ENCODE measurements at places on chromosomes 2 and 18.

GRCh38 chr2:96580771-96581170, 44.2 kb downstream of the ARID5A start:
- no peak for DNase-seq

GRCh38 chr2:33529771-33530481, 53.5 kb downstream of the RASGRP3 start:
- DNase-seq = no peak

- DNase-seq = no peak
Measured at GRCh38 chr2:46615986-46616485, 136.7 kb downstream of the TMEM247 start.

- DNase-seq = no peak
Measured at GRCh38 chr18:11096411-11096810, 53.0 kb downstream of the PIEZO2 start.

DNA sequence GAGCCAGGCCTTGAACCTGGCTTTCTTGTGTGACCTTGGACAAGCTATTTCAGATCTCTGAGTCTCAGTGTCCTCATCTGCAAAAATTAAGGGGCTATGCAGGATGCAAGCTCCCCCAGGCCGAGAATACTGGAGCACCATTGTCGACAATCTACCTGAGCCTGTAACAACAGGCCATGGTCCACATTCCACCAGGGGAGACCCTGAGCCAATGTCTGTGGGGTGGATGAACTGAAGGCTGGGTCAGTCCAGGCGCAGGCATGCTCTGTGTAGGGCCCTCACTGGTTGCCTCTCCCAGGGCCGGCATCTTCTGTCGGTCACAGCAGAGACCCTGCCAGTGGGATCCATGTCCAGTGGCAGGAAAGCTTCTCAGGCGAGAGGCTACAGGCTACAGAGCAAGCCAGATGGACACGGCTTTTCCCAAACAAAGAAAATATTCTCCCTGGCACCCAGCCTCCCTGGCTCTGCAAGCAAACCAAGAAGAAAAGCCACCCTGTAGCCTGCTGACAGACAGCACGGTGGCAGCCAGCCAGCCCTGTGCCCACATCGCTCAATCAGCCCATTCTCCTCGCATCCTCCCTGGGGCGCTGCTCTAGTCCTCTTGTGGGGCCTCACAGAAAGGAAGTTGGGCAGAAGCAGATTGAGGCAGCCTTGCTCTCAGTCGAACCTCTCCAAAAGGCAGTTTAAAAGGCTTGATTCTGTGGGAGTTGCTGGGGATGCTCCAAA, 48.7 kb upstream of the FZD7 start:
- no peak for DNase-seq

GRCh38 chr2:137056704-137057103, 291.4 kb downstream of the THSD7B start:
- DNase-seq = no peak

DNA sequence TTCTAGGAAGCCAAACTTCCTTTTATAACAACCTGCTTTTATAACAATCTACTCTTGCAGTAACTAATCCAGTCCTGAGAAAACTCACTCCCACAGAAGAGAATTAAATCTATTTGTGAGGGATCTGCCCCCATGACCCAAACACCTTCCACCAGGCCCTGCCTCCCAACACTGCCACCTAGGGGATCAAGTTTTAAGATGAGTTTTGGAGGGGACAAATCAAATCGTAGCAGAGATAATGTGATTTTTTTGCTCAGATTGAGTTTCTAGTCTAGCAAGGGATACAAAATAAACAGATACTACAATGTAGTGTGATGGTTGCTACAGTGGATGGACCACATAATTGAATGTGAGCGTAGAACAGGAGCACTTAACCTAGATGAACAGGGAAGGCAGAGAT, 52.2 kb downstream of the NCOA1 start:
- no peak for DNase-seq

GRCh38 chr2:191218292-191218898, 26.8 kb upstream of the MYO1B start:
- peak; percentile 88 for DNase-seq

DNA sequence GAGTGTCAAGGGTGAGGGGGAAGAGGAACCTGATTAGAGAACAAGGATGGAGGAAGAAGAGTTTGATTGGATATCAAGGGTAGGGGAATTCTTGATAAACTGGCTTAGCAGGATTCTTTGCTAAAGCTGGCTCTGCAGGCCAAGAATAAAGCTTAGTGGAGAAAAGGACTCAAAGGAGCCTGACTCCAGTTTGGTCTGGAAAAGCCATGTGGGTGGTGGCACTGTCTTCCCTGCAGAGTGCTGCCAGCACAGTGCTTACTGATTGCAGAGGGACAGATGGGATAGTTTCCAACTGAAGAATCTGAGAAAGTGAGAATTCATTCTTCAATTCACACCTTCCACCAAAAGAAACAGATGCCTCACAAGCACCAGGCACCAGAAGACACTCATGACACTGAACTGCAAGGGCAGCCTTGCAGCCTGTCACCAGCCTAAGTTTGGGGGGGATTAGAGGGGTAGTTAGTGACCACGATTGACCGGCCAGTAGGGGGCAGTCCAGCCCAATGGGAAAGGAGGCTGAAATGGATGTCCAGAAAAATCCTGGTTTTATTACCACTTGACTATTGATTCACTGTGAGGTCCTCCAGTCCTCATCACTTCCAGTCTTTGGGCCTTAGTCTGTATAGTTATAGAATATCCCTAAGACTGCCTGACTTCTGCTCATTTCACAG, 334.5 kb downstream of the SMAD2 start:
- peak; percentile 2 for DNase-seq

GRCh38 chr2:155518094-155518493, 814.4 kb downstream of the NR4A2 start:
- DNase-seq = no peak

- no peak for DNase-seq
Measured at GRCh38 chr2:135942936-135943688, 42.3 kb downstream of the DARS1 start.

DNA sequence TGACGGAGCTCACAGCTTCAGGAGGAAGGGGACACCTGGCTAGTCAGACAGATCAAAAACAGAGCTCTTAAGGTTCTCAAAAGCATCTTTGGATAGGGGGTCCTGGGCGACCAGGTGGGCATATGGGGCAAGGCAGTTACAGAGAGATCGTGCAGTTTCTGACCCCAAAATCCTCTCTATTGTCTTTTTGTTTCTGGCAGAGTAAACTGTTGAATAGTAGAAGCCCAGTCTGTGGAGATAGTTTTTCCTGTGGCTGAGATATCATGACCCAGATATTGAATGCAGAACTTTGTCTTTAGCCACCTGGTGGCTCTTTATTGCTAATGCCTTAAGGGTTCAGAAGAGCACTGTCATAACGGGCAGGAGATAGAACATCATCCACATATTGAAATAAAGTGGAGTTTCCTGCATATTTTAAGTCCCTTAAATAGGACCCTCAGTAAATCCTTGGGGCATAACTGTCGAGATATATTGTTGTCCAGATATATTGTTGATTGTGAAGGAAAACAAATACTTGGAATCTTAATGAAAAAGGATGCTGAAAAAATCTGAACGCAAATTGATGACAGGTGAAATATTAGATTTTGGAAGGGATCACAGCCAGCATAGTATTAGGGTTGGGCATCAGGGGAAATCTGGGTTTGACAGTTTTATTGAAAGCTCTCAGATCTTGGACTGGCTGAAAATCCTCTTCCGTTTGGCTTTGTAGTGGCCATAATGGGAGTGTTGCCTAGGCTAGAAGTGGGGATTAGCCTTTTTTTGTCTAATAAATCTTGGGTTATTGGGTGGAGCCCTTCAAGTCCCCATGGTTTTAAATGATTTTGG, 14.1 kb upstream of the ZDBF2 start:
- peak; percentile 7 for DNase-seq

GRCh38 chr2:207091176-207091575, 74.6 kb downstream of the KLF7 start:
- DNase-seq = no peak

DNA sequence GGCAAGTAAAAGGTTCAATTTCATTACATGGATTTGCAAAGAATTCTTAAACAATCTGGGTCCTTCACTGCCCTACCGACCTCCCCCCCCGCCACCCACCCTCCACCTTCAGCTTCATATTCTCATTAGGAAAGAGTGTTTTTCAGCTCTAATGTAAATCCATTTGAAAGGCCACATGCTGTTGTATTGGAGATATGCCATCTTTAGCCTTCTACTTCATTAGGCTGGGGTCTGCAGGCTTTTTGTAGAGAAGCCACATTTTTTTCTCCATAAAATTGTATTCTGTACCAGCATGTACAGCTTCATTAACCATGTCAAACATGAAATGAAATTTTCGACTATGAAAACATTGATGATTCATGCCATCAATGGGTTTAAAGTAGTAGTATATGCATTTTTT, 42.8 kb upstream of the THUMPD2 start:
- DNase-seq = no peak

- DNase-seq = no peak
Measured at GRCh38 chr2:28955467-28955866, 25.6 kb upstream of the TOGARAM2 start.

GRCh38 chr2:123015186-123015585, 1009.9 kb upstream of the CNTNAP5 start:
- no peak for DNase-seq

DNA sequence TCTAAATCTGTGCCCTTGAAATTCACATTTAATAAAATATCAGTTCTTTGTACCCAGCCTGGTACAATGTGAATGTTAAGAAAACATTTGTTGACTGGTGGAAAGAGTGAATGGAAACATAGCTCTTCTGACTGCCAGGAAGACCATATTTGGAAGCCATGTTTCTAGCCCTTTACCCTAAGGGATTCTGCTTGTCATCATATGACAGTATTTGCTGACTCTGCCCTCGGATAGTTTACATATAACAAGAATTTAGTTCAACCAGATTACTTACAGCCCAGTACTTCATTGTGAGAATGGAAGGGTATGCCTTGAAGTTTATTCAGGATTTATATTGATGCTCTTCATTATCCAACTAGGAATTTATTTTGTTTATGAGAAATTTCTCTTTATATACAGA, 13.8 kb upstream of the KCNS3 start:
- DNase-seq = no peak

DNA sequence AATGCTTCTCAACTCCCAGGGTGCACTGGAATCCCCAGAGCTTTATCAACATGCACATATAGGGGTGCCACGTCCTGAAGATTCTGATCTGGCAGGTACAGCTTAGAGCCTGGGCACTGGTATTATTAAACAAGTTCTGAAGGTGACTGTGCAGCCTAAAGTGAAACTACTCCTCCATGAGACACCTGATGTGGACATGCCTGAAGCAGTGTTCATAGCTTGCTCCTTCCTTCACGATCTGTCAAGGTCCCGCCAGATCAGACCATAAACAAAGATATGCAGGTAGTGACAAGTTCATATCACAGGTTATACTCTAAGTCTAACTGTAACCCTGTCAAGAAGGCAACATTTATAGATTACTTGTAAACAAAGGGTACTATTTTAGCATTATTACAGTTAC, 65.3 kb upstream of the DNER start:
- DNase-seq = no peak

GRCh38 chr2:239946562-239946863, 78.6 kb downstream of the NDUFA10 start:
- no peak for DNase-seq

GRCh38 chr2:119523383-119523951, 816 bp downstream of the SCTR start:
- no peak for DNase-seq

- DNase-seq = no peak
Measured at GRCh38 chr2:178271629-178272333, 77.5 kb downstream of the OSBPL6 start.

DNA sequence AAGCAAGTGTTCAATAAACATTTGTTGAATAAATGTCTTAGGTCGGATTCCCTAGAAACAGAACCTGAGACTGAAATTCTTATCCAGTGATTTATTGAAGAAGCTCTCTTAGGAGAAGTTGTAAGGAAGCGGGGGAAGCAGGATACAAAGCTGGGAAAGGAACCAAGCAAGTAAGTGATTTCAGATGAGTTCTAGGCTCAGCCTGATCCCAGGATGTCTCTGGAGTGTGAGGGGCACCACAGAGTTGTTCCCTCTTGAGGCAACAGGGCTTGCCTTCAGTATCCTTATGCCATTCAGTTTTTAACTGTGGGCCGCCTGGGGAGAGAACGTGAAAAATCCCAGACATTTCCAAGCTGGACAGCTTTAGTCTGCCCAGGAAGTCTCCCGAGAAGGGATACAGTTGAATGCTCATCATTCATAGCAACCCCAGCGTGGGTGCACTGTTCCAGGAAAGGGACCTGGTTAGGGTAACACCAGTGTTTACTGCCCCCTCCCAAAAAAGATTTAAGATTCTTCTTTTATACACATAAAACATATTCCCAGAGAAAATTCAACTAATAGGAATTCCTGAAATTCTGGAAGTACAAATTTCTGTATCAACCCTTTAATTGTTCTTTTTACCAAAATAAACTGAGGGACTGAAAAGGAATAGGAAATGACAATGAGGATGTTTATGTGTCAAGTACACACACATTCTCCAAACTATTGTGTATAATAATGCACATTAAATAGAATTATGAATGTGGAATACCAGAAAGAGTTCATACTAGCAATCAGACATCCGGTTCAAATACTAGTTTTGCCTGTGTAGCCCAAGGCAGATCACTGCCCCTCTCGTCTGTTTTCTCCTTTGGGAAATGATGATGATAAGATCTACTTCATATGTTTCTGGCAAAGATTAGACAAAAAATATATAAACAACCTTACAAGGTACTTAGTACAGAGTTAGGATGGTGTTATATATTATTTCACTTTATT, 592.1 kb upstream of the CDH2 start:
- DNase-seq = no peak

GRCh38 chr2:64745562-64745961, 91.8 kb upstream of the SERTAD2 start:
- no peak for DNase-seq

GRCh38 chr18:21664069-21664468, 40.5 kb downstream of the ABHD3 start:
- no peak for DNase-seq

GRCh38 chr2:26483957-26484565, 6.1 kb upstream of the OTOF start:
- DNase-seq = no peak

GRCh38 chr2:85327160-85327821, 498 bp downstream of the TGOLN2 start:
- no peak for DNase-seq

- DNase-seq = no peak
Measured at GRCh38 chr18:61616111-61616610, 276.6 kb downstream of the RNF152 start.

DNA sequence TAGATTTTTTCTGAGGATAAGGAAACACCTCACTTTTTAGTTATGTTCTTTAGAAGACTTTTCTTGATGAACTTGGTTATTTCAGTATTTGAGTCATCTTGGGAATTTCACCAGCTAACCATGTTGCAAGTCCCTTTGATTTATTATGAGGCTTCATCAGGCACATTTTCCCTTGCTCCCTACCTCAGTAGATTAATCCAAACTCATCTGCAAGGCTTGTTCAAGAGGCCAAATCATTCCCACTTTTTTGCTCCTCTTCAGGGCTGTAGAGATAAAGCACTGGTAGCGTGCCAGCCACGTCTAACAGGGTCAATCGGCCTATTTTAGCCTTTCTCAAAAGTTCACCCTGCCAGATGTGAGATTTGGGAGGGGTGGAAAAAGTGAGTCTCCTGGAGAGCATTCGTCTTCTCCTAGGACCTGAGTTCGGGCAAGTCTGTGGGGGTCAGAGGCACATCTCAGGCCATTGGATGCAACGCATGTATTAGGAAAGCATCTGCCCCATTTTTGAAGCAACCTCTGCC, 120.3 kb downstream of the RDH14 start:
- DNase-seq = no peak
